ENCODE measurements at places on chromosomes 12 and 14. TPM values are rescaled to one million over a fixed set of nuclear protein-coding genes. Genes with fewer than 3 reads are reported as not detected.
A peak's percentile ranks its signal among the peaks of the same experiment; 100 is the strongest.

RPGRIP1 gene
- not detected for polyA plus RNA-seq

- DNase-seq, result no peak
Observed at GRCh38 chr14:54778618-54779345, 123.8 kb downstream of the GCH1 start.

- no peak for DNase-seq
Observed at GRCh38 chr12:30564394-30564793, 131.3 kb downstream of the IPO8 start.

DNA sequence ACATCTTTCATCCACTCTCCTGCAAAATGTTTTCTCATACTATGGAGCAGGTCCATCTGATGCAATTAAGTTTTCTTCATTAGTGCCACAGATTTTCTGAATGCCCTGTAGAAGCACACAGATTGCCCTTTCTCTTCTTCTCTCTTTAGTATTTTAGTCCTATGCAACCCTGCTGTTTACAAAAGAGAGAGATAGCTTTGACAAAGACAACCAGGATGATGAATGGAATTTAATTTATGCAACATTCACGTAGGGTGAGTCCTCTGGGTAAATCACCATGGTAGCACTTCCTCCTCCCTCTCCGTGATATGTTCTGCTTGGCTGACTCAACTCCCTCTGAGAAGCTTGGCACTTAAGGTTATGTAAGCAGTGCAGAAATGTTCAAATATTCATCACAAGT, 400.9 kb upstream of the PDE3A start:
- DNase-seq, result peak; percentile 88

- DNase-seq, result no peak
Observed at GRCh38 chr12:123914726-123915333, 57.8 kb downstream of the CCDC92 start.

DNA sequence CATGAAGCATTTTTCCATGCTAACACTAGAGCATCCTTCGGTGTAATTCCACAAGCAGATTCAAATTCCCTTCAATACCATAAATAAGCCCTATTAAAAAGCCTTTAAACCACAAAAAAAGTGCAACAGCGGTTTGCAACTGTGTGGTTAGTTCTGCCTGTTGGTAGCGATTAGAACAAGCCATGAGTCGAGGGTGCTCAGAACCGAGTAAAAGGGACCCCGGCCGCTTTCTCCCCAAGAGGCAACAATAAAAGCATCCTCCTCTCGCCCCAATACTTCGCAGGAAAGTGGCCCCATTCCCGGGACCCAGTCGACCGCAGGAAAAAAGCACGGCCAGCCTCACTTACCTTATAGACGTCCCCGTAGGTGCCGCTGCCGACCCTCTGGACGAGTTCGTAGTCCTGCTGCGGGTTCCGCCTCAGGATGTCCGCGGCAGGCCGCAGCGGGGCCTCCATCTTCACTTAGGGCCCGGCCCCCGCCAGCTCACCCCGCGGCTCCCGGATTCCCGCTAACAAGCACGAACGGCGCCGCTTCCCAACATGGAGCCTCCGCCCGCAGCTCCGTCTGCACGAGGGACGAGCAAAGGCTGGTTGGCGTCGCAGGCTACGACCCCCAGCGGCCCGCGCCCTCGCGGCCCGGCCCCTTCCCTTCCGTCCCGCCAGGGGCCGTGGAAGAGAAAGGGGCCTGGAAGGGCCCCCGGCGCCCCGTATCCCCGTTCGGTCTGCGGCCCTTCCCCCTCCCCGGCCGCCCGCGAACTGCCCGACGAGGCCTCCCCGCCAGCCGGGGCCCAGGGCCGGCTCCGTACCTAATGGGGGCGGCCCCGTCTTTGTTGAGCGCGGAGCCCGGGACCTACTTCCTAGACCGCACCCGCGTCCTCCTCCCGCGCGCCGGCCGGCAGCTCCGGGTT, 521 bp downstream of the MAP4K5 start:
- DNase-seq, result peak; percentile 81

GRCh38 chr12:16939871-16940306, 333.9 kb upstream of the LMO3 start:
- DNase-seq, result peak; percentile 44

GRCh38 chr12:13227191-13227590, 30.7 kb downstream of the EMP1 start:
- DNase-seq, result no peak

Measured in kidney (tissue), 22 donors.